ENCODE measurements at places on chromosomes 3 and 15.

DNA sequence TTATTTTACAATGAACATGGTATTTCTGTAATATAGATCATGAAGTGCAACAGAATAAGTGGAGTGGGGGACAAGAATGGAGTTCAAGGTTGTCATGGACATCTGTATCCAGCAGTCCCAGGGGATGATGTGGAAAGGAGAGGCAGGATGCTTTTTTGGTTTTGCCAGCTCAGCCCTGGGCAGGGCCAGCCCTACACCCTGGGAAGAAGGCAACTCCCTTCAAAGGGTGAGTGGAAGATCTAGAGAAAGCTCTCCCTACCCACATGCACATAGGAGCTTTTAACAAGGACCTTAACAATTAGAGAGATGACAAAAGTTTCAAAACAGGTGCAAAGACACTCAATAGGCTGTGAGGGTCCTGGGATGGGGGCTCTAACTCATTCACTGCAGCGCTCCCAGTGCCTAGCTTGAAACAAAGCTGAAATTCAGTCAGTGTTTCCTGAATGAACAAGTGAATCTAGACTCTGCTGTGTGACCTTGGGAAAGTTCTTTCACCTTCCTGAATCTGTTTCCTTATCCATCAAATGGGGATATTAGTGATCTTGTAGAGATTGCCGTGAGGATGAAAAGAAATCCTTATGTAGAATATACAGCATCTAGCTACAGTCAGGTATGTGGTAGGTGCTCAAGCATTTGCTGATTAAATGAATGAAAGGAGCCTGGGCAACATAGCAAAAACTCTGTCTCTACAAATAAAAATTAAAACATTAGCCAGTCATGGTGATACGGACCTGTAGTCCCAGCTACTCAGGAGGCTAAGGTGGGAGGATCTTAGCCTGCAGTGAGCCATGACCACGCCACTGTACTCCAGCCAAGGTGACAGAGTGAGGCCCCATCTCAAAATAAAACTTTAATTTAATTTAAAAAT, 14.3 kb downstream of the BHLHE40 start:
- DNase-seq, result no peak

GRCh38 chr3:50885070-50885850, 210.5 kb downstream of the DOCK3 start:
- DNase-seq, result no peak

- no peak for DNase-seq
These were observed 54.8 kb upstream of the VGLL4 start for GRCh38 chr3:11698326-11699082.

DNA sequence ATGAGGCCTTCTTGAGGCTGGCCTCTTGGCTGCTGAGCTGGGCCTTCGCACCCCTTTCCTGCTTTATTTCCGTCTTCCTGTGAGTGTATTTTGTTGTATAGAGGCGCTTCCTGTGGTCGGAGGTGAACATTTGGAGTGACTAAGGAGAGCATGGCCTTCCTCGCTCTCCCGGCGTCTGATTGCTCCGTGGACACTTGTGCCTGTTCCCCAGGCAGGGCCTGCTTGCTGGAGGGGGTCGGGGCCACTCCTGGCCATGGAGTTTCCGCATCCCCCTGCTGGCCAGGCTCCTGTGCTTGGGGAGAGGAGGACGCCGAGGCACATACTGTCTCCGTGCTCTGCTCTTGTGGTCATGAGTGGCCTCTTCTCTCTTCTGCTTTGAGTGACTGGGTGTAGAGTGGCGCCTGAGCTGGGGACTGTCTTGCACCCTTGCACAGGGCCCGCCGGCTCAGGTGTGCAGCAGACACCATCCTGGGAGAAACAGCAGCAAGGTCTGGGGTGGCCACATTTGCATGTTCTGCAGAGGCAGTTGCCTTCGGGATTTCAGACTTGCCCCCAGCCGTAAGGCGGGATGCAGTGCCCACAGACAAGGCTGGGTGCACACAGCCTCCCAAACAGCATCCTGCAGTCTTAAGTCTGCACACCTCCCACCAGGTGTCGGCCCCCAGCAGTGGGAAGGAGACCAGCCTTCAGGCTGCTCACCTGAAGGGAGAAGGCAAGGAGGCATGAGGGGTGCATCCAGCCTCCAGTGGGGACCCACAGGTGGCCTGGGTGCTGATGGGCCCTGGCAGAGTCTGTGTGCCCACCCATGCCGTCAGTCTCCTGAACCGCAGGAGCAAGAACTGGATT, 16.4 kb downstream of the KLF13 start:
- DNase-seq, result no peak

Data from activated CD8-positive, alpha-beta memory T cell treated with anti-CD3 and anti-CD28 coated beads for 1 hour (primary cell).